ENCODE measurements at places on chromosomes 1 and 21.

DNA sequence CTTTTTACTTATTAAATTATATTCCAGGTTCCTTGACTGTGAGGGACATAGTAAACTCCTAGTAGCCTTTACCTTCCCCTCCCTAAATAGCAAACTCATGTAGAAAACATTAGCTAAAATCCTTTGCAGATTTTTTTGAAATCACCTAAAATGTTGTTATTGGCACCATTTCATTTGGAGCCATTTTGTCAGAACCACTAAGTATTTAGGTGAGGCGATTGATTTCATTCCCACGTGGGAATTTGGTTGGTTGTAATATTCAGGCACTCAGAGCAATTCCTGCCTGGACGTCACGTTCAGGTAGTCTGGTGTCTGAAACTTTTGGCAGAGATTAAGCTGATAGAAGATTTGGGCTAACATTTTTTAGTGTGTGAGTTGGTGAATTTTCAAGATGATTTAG lies 84.3 kb downstream of the CAMTA1 start:
- DNase-seq, result no peak

DNA sequence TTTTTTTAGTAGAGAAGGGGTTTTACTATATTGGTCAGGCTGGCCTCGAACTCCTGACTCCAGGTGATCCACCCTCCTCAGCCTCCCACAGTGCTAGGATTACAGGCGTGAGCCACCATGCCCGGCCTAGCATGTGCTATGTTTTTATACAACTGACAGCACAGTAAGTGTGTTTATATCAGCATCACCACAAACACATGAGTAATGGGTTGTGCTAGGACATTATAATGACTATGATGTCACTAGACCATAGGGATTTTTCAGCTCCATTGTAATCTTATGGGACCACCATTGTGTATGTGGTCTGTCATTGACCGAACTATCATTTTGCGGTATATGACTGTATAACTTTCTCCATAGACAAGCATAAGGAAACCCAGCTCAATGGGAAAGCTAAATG lies 6.3 kb downstream of the LEFTY2 start:
- no peak for DNase-seq

- DNase-seq, result no peak
These were observed 11.1 kb downstream of the IFFO2 start for GRCh38 chr1:18945401-18945849.

DNA sequence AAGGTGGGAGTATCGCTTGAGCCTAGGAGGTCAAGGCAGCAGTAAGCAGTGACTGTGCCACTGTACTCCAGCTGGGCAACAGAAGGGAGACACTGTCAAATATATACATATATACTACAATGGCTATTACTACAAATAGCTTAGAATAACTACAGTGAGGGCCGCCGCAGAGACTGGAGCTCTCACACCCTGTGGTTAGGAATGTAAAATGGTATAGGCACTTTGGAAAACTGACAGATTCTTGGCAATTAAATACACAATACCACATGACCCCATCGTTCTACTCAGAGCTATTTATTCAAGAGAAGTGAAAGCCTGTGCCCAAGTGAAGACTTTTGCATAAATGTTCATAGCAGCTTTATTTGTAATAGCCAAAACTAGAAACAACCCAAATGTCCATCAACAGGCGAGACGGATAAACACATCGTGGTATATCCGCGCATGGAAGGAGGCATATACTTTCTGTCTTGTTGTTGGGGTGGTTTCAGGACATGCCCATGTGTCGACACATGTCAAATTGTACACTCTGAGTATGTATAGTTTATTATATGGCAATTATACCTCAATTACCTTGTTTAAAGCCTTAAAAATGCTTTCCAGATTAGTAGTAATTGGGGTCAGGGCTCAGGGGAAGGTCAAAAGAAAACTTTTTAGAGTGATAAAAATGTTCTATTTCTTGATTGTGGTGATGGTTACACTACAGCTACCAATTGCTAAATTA lies 123.4 kb downstream of the RIPK4 start:
- no peak for DNase-seq

- no peak for DNase-seq
These were observed 113.0 kb upstream of the SLC25A33 start for GRCh38 chr1:9426291-9426711.

GRCh38 chr1:27779122-27779521 lies 6.1 kb downstream of the STX12 start:
- no peak for DNase-seq

DNA sequence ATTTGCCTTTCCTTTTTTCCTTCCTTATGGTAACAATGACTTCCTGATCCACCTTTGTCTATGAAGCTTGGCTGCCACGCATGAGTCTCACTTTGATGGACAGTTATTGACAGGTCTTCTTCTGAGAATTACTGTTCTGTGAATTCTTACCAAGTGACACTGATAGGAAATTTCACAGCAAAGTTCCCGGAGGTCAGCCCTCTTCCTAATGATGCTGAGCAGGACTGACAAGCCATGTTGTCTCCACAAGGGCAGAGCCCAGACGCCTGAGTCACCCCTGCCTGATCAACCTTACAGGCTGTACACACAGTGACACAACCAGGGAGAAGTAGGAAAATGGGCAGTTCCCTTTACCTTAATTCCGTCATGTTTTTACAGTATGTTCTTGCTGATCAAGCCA lies 44.2 kb downstream of the ZC3H11B start:
- DNase-seq, result no peak

- DNase-seq, result no peak
These were observed 421 bp downstream of the PSRC1 start for GRCh38 chr1:109282497-109282951.

DNA sequence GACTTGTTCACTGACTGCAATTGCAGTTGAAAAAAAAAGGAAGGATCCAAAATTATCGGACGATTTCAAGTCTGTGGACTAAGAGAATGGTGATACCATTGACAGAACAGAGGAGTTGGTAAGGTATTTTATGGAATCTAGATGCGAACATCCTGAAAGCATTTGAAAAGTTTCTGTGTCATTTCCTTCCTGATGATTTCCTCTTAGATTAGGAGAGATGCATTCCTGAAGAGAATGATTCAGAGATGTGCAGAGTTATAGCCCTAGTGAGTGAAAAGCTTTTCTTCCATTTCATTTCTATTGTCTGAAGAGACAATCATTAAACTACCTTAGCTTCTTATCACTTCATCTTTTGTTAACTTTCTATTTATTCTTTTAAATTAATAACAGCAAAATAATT lies 200.0 kb downstream of the KCNK2 start:
- no peak for DNase-seq

Data from NCI-H2081 treated with DMSO at 0.1 percent for 48 hours (cell line).